ENCODE measurements at places on chromosomes 3 and 15.

GRCh38 chr15:31892513-31892912 is 137.8 kb upstream of the CHRNA7 start:
- DNase-seq, result no peak

GRCh38 chr15:72358650-72359171 is 17.1 kb downstream of the HEXA start:
- DNase-seq, result no peak

DNA sequence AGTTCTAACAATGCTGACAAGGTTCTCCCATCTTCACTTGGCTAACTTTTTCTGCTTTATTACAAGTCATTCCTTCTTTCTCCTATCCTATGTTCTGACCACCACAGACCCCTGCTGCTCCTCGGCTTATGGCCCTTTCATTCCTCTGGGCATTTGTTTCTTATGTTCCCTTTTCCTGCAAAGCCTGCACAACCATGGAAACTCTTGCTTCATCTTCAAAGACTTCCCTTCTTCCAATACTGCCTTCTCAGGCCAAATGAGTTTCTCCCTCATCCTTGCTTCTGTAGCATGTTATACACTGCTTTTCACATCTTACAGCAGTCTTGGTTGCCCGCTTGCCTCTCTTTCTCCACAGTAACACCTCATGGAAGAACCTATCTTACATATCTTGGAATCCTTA is 17.9 kb upstream of the ATOSA start:
- no peak for DNase-seq

DNA sequence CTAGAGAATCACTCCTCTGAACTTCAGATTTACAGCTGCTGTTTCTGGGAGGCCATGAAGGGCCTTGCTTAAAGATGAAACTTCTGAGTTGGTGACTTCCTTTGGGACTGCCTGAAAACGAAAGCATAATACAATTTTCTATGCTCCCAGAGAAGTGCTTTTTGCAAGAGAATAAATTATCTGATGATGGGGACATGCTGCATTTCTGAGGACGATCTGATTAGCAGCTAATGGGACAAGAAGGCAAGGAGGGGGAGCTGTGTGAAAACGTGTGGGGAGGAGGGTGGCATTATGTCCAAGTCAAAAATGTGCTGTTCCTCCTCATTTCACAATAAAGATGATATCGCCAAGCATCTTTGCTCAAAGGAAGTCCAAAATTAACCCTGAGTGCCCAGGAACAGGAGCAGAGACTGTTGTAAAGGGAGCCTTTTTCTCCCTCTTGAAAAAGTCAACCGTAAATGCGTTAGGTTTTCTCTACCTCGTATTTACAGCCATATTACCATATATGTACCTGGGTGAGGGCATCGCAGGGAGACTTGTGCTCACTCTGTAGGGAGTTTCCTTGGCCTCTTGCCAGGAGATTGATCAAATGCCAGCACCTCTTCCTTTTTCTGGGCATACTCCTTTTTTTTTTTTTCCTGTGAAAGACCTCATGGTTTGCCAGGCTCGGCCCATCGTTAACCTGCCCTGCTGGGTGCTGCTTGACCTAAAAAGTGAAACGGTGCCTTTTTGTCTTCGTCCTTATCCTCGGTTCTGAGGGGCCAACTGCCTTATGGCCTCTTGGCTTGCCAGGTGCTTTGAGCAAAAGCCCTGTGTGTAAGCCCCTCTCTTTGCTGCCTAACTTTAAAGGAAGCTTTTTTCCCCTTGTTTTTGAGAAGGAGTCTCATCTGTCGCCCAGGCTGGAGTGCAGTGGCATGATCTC is 11.5 kb downstream of the ITPR1 start:
- DNase-seq, result peak; percentile 63

DNA sequence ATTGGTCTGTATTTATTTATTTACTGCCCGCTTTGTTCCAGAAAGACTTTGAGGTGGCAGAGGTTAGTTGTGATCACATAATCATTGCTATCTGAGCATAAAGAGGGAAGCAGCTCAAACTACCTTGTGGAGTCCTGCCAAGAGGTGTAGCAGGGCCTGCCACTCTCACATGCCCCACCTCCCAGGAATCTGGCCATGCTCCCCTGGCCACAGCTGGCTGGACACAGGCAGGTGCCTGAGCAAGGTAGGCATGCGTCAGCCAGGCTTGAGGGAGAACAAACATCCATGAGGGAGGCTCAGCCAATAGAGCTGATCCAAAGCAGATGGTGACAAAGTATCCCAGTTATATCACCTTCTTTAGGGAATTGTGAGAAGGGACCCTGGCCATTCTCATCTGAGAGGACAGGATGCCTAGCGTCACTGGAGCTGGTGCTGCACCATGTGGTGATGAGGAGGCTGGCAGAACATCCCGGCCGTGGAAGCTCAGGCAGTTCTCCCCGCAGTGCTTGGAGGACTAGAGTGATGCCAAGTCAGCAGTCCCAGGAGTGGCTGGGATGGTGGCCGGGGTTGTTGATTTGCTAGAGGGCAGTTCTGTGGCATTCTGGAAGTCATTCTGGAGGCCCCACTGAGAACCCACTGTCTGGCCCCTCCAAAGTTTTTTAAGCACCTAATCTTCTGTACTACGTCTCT is 6.8 kb upstream of the POLG start:
- DNase-seq, result no peak

DNA sequence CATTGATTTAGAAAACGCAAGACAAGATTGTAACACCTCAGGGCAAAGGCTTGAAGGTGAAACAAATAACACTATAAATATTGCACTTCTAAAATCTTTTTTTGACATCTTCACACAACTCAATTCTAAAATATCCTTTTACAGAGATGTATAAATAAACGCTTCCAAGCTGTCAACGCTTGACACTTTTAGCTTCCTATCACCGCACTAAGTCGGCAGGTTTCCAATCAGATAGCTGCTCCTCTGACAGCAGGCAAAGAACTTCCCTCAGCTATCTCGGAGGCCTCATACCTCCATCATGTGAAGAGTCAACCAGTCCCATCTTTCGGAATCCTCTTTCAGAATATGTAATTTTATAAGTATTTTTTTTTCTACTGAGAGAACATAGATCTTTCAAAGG is 71.0 kb downstream of the PCOLCE2 start:
- no peak for DNase-seq

GRCh38 chr15:96593735-96594134 is 263.2 kb downstream of the NR2F2 start:
- DNase-seq, result no peak

- DNase-seq, result no peak
These were observed 6.8 kb upstream of the TRIM69 start for GRCh38 chr15:44729408-44730127.

- no peak for DNase-seq
These were observed 267.2 kb downstream of the GABRG3 start for GRCh38 chr15:27238209-27238608.

DNA sequence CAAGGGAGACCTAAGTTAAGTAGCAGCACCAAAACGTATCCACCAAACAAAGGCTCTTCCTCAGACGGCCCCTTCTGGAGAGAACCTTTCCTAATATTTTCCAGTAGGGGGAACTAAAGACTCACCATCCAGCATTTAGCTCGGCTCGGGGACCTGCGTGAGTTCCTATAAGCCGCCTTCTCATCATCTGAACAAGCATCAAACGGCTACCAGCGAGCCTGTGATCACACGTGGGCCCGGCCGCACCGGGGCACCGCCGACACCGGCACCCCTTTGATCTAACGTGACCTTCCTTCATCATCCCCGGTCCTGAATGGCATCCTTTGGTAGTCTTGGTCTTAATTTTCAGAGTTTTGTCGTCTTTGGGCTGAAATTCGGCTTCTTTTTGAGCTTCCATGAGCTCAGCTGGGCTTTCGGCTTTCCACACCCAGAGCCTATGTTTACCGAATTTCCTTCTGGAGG is 1.4 kb upstream of the ROBO2 start:
- DNase-seq, result no peak

GRCh38 chr3:28973609-28974008 is 307.3 kb upstream of the RBMS3 start:
- no peak for DNase-seq

- DNase-seq, result peak; percentile 20
These were observed 1.1 kb downstream of the SLC35G2 start for GRCh38 chr3:136819731-136820679.

GRCh38 chr15:41659855-41660234 is 360 bp upstream of the MGA start:
- DNase-seq, result no peak

GRCh38 chr15:65311760-65312159 is 7.3 kb downstream of the RNU5B-1 start:
- no peak for DNase-seq

GRCh38 chr3:16788440-16789056 is 96.2 kb upstream of the PLCL2 start:
- DNase-seq, result no peak

- no peak for DNase-seq
These were observed 97.7 kb upstream of the P2RY1 start for GRCh38 chr3:152737021-152737908.

Measured in CD4-positive, alpha-beta T cell treated with Interleukin-2 at 100 ng/mL for 4 hours (primary cell).